GM04503 (cell line): ENCODE measurements at places on chromosomes 7 and 10.

DNA sequence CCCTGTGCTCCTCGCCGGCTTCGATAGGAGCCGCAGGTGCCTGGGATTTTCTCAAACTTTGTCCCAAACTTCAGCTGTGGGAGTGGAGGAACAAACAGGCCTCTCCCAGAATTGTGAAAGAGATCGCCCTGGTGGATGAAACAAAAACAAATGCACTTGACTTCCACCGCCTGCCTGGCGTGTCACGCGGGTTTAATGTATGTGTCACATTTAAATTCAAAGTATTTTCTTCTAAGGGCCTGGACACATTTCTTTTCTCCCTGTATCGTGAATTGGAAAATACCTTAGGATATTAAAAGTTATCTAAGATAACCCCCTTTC, 694 bp upstream of the WASL start:
- DNase-seq = peak; percentile 25

GRCh38 chr10:92047215-92047614, 123.6 kb downstream of the BTAF1 start:
- no peak for DNase-seq

DNA sequence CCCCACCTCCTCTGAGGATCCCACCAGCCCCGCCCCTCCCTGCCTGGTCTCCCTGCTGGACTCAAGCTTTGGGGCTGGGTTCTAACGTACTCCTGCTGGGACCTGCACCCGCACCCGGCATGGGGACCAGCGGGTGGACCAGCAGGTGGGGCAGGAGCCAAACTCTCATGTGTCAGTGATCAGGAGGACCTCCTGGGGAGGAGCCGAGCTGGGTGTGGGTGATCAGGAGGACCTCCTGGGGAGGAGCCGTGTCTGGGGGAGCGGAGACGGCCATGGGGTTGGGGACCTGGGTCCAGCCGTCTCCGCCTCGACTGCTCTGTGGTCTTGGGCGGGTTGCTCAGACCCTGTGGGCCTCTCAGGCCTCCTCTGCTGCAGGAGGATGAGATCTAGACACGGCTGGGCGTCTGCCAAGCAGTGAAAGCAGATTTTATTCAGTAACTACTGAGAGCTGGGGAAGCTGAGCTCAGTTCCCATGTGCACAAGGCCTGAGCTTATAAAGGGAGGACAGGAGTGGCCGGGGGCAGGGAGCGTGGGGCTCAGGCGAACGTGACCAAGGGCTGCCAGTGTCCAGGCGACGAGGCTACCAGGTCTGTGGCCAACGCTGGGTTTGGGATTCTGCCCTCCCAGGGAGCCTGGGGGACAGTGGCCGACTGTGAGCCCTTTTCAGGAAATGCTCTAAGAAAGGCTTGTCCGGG, 33.6 kb upstream of the UTF1 start:
- DNase-seq = no peak

GRCh38 chr7:89247207-89247606, 451.7 kb upstream of the TEX47 start:
- DNase-seq = no peak

DNA sequence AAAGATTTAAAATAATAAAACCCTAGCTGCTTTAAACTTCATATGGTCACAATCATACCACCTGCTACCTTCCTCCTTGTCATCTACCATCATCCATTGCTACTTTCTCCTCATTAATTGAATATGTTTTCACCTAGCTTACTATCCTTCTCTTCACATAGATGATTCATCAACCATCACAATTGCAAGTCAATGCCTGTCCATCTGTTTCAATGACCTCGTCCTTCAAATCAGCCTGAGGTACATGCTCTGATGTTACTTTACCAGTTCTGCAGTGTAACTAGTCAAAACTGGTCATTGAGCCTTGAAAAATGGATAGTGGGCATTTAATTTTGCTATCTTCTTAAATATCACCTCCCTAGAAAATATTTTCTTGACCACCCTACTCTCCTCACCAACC, 164.7 kb downstream of the SEMA3E start:
- no peak for DNase-seq

DNA sequence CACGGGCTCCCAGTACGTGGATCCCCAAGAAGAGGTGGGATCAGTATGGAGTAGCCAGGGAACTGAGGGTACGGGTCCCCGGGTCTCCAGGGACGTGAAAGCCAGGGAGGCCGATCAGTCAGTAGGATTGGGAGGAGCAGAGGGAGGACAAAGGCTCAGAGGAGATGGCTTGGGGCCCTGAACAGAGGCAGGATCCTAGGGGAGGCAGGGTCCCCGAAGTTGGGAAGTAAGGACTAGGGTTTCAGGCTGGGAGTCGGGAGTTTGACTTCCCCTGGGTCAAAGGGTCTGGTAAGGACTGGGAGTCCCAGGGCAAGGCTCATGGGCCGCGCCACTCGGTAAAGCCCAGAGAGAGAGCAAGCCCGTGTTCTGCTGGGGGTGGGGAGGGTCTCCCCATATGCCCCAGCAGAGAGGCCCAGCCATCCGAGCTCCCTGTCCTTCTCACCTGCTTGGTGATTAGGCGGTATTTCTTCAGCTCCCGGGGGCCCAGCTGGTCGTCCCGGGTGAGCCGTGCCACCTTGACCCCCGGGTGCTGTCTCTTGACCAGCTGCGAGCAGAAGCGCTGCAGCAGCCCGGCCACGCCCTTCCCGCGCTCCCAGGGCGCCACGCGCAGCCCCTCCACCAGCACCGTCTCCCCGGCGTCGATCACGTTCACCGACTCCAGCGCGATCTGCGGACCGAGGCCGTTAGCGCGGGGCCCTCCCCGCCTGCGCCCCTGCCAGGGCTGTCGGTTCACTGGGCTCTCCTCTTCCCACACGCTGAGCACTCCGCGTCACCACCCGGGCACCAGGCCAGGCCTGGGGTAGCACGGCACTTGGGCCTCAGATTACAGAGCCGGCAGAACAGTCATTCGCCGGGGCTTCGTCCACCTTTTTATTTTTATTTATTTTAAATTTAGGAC, 7.0 kb downstream of the NAT16 start:
- DNase-seq = no peak

GRCh38 chr7:24597014-24597413, 23.8 kb downstream of the PALS2 start:
- DNase-seq = no peak

DNA sequence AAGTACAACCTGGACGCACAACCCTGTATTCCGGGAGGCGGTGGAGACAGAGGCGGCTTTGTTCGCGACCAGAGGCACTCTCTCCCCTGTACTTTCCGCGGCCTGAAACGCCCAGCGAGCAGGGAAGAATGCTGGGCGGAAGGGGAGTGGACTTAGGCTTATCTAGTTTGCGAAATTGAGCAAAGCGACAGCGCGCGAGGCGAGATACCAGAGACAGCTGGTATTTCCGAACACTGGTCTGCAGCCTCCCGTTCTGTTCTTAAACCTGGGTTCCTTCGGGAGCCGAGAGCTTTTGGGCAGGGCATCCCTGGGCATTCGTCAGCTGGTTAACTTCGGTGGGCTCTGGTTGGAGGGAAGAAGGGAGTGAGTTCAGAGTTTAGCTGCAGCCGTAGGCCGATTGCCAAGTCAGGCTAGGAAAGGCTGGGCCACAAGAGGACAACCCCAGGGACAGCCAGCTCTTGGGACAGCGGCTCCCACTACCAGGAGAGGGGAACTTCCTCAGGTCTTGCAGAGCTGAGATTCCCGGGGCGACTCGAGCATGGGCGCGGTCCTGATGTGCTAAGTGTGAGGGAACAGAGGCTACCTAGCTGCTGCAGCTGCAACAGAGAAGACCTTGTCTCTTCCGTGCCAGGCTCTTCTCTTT, 3.9 kb downstream of the HMX3 start:
- DNase-seq = no peak

GRCh38 chr7:101169110-101169837, 3.9 kb upstream of the VGF start:
- DNase-seq = no peak

GRCh38 chr7:37356911-37357636, 91.6 kb downstream of the ELMO1 start:
- no peak for DNase-seq

GRCh38 chr10:92478536-92478935, 95.4 kb downstream of the IDE start:
- DNase-seq = no peak

- DNase-seq = no peak
Observed at GRCh38 chr7:66539902-66540375, 88.7 kb upstream of the KCTD7 start.

DNA sequence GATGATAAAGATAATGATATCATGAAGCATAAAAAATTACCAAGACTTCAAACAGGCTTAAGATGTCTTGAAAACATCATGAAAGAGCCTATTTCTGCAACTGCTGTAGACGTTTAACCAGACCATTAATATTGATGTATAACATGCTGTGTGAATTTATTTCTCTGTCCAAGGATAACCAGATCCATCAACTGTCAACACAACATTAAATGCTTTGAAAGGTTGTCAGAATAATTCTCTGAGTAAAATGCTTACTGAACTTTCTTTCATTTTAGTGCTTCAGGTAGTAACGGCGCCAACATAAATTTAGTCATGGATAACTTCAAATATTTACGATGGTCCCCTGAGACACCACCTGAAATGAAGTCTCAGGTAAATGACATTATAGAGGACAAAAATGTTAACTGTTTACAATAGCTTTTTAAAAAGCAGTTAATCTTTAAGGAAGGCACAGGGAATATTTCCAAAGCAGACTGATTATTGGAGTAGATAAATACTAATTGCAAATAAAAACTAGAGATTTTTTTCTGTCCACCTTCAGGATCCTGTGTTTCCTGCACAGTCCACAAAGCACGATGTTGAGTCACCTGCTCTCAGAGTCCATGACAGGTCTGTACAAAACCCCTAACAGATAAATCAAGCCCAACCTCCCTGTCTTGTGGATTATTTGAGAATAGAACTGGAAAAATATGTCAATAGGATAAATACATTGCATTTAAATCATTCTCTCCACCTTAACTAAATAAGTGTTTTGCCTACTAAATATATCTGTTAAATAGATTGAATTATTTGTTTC, 1213.2 kb downstream of the XPNPEP1 start:
- no peak for DNase-seq

- DNase-seq = no peak
Observed at GRCh38 chr7:149454006-149454405, 6.9 kb downstream of the ZNF777 start.

GRCh38 chr10:72355214-72355555, 466 bp upstream of the DNAJB12 start:
- DNase-seq = no peak

- no peak for DNase-seq
Observed at GRCh38 chr10:15118615-15119014, 21.5 kb downstream of the RPP38 start.

DNA sequence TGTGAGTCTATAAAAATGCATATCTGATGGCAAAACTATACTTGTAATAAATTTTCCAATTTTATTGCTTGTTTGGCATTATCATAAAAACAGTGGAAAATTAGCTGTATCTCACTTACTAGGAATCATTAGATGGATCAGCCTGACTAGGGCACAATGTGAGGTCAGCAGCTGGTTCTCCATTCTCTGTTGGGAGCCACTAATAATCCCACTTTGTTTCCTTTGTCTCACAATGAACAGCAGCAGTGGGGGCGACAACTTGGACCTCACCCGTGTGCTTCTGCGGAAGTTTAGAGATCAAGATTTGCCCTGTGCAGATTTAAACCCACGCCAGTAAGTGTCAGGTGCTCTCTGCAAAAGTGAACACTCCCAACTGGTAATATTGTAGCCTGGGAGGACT, 295.5 kb downstream of the ABCA13 start:
- DNase-seq = no peak

- DNase-seq = no peak
Observed at GRCh38 chr10:74825371-74826141, 844 bp upstream of the KAT6B start.

DNA sequence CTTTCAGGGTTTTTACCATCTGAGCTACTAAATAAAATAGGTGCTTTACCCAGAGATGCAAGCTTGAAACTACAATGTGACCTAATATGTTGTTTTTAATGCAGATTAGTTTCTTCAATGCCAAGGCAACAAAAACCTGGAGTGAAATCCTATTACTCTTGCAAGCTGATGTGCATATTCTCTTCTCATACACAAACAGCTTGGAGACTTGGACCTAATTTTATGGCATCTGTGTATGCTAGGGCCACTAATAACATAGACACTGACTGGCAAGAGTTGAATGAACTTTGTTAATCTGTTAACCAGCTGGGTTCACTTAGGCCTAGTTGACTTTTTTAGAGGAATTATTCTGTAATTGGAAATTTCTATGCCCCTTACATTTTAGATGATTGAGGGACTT, 23.4 kb upstream of the SMIM30 start:
- DNase-seq = no peak

DNA sequence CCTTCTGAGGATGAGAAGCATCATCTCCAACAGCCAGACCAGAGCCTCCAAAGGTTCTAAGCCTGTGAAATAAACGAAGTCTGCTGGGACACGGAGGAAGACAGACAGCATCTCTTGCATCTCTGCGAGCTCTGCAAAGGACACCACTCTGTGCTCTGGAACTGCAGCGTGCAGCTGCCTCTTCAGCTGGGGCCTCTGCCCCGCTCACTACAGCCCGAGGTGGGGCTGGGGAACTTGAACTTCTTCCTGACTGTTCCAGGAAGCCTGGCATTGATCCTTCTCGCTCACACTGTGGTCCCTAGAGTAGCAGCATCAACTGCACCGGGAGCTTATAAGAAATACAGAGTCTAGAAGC, 163.3 kb downstream of the USP6NL start:
- no peak for DNase-seq

- peak; percentile 69 for DNase-seq
Observed at GRCh38 chr7:35839860-35840854, 39.3 kb downstream of the SEPTIN7 start.

- no peak for DNase-seq
Observed at GRCh38 chr10:118943253-118943652, 86.3 kb upstream of the NANOS1 start.

DNA sequence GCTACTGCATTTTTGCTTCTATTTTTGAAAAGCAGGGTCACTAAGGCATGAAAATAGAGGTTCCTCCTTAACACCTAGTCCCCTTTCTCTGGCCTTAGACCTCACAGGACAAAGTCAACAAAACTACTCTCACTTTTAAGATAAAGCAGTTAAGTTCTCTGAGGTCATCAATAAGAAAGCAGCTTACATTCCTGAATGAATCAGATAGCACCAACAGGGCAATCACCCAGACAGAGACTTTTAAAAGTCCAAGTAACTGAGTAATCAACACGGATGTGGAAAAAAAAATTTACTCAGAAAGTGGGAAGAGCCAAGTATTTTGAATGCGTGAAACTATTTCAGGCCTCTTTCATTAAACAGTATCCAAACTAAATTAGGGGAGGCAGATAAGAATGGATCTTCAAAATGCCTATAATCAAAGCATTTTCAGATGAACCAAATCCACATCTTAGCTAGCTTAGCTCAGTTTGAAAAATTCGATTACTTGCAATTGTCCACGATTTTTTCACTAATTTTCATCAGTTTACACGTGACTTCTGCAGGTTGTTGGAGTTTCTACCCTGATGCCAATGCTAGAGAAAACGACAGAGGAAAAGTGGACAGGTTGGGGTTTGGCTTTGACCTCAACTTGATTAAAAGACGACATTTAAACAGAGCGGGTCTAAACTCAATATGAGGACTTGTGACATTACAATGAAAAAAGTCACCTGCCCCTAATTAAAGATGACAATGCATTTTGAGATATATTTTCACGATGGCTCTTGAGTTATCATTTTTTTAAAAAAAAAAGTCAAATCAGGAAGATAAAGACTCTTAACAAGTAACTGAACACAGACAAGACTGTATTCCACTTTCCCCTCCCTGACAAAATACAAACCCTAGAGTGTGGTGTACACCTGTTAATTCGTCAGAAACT, 1.6 kb downstream of the BEND7 start:
- DNase-seq = peak; percentile 74

- no peak for DNase-seq
Observed at GRCh38 chr10:132335189-132336063, 3.4 kb downstream of the LRRC27 start.
